ENCODE measurements at places on chromosomes 7 and 10.

- peak overlapping the region; percentile 67 for H3K27ac ChIP-seq
- peaks cover 23% of the 10 kb centered on the region for H3K36me3 ChIP-seq
- no peaks in the 10 kb centered on the region for H3K27me3 ChIP-seq
- H3K4me3 ChIP-seq = no peak overlapping the region
- DNase-seq = no peak
Observed at GRCh38 chr10:46018453-46019176, 11.8 kb downstream of the NCOA4 start.

DNA sequence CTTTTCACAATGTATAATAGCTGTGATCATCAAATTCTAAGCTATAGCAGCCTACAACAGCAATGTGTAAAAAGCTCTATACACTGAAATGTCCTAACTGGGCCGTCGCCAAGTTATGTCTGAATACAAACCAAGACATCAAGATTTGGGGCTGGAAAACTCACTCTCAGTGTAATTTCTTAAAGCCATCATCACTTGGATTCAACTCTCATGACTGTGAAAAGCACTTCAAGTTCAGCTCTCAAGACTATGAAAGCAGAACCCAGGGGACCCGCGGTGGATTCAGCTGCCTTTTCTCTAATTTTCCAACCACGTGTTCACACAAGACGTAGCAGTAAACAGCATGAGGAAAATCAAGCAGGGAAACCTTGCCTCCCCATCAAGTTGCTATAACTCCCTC, 15.8 kb upstream of the ZNRF2 start:
- no peak for DNase-seq
- H3K36me3 ChIP-seq = no peaks in the 10 kb centered on the region
- H3K27me3 ChIP-seq = peaks cover 3% of the 10 kb centered on the region
- no peak overlapping the region for H3K27ac ChIP-seq
- no peak overlapping the region for H3K4me3 ChIP-seq

DNA sequence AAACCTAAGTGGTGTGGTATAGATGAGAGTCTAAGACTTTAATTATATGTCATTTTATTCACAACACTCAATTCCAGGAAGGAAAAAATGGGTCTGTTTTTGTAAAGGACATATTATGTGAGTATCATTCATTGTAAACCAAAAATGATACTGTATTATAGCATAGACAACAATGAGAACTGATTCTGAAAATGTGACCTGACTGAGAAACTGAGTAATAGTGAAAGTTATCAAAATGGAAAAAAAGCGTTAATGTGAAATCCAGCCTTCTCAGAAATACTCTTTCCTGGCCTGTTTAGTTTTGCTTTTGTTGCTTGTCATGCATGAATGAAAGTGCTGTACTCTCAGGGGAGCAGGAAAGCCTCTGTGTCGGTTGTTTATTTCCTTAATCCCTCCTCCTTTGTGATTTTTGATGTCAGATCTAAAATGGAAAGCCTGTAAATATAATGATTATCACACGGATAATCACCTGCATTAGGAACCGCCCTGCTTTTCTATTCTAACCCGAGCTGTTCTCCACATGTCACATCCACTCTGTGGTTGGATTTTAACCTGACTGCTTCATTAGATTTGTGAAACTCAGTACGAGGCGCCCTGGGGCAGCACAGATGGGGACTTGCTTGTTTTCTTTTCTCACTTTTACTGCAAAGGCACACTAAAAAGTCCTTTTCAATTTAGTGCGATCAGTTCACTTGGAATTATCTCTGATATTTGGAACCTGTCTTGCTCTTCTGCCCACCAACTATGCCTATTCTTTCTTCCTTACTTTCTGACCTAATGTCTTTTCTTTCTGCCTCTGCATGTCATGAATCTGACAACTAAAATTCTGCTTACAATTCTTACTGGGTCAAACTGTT, 240.9 kb upstream of the KAT6B start:
- peaks cover 75% of the 10 kb centered on the region for H3K4me1 ChIP-seq
- no peaks in the 10 kb centered on the region for H3K27me3 ChIP-seq
- peaks cover 15% of the 10 kb centered on the region for H3K36me3 ChIP-seq
- peak overlapping the region; percentile 82 for H3K4me3 ChIP-seq
- peak; percentile 35 for DNase-seq

DNA sequence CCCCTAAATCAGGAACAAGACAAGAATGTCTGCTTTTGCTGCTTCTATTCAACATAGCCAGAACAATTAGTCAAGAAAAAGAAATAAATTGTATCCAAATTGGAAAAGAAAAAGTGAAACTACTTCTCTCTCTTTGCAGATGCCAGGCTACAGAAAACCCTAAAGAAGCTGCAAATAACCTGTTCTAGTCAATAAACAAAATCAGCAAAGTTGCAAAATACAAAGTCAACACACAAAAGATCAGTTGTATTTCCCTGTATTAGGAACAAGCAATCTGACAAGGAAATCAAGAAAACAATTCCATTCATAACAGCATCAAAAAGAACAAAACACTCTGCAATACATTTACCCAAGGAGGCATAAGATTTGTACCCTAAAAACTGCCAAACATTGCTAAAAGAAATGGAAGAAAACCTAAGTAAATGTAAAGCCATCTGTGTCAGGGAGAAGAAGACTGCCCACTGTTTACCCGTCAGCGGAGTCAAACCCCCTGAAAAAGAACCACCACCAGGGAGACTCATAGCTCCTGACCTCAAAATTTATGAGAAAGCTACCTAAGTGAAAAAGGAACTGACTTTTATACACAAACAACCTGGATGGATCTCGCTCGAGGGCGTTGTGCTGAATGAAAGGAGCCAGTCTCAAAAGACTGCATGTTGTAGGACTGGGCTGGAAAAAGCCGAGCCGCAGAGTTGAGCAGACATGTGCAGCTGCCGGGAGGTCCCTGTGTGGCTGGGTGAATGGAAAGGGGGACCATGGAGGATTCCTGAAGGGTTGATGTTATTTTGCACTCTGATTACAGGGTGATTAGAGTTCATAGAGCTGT, 263.1 kb downstream of the MAD1L1 start:
- H3K4me3 ChIP-seq = no peak overlapping the region
- no peak overlapping the region for H3K27ac ChIP-seq
- no peaks in the 10 kb centered on the region for H3K27me3 ChIP-seq
- peaks cover 13% of the 10 kb centered on the region for H3K4me1 ChIP-seq

GRCh38 chr10:118002581-118002980, 44.2 kb downstream of the RAB11FIP2 start:
- no peak overlapping the region for H3K4me3 ChIP-seq
- peaks cover 10% of the 10 kb centered on the region for H3K4me1 ChIP-seq
- no peaks in the 10 kb centered on the region for H3K27me3 ChIP-seq
- H3K27ac ChIP-seq = peak overlapping the region; percentile 85

DNA sequence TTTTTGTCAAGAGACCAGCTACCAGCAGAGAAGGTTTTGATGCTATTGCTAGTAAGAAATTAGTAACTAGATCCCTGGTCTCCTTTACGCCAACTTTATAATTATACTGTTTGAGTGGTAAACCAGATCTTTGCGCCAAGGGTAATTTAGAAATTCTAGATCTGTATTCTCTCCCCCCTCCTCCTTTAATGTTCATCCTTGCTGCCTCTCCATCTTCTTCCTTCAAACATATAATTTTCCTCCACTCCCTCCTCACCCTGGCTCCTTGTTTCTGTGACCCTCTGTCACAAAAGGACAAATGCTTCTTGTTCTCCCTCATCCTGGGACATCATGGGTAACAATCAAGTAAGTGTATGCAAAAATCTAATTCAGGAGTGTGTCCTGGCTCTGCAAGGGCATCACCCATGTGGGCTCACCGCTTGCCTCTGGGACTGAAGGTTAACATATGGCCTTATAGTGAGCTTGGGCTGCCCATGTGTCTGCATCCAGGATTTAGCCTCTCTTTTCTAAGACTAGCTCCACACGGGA, 121.2 kb downstream of the BAMBI start:
- no peak for DNase-seq
- H3K36me3 ChIP-seq = no peaks in the 10 kb centered on the region
- H3K27ac ChIP-seq = no peak overlapping the region
- no peaks in the 10 kb centered on the region for H3K4me1 ChIP-seq

DNA sequence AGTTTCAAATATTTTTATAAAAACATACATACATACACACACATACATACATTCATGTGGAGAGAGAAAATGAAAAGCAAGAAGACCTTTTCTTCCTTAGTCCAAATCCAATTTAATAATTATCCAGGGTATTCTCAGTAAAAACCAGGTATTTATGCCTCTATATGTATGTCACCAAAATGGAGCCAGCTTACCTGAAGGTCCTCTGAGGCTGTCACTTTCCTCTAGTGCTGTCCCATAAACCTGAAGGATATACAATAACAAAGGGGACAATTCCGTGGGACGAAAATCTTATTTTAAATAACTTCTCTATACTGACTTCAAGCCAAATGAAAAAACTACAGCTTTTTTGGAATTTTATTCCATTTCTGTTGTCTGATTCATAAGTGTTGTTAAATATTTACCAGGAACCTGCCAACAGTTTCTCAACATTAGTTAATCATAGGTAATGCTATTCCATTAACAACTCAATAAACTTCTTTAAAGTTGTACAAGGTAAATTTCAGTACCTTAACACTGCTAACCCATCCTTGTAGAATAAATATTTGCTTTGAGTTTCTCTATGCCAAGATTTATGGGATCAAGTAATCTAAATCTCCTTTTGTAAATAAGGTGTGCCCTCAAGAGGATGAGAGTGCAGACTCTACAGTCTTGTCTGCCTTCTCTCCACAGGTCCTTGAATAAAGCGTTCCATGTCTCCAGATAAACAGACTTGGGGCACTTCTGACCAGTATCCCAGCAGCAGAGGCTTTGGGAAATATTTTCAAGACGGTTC, 260.3 kb downstream of the AHR start:
- no peaks in the 10 kb centered on the region for H3K4me1 ChIP-seq
- no peaks in the 10 kb centered on the region for H3K36me3 ChIP-seq
- H3K27me3 ChIP-seq = peaks cover 3% of the 10 kb centered on the region
- no peak overlapping the region for H3K4me3 ChIP-seq
- no peak for DNase-seq

- H3K36me3 ChIP-seq = no peaks in the 10 kb centered on the region
- H3K4me3 ChIP-seq = no peak overlapping the region
- no peaks in the 10 kb centered on the region for H3K4me1 ChIP-seq
- peaks cover 8% of the 10 kb centered on the region for H3K27me3 ChIP-seq
- DNase-seq = no peak
Observed at GRCh38 chr7:45703911-45704682, 129.9 kb downstream of the ADCY1 start.

DNA sequence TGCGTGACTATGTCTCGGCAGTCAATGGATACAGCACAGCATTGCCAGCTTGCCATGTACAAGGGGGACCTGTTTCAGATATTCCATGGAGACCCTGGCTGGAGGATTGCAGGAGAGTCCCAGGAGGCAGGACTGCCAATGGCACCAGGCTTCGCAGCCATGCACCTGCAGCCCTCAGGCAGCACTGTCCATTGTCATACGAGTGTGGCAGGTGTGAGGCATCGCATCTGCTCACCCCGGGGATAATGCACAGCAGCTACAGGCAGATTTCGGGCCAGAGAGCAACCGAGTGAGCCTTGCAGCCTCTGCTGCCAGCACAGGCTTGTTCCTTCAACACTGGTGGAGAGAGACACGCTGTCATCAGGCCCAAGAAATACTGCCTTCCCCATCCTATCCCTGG, 415.1 kb downstream of the PAXIP1 start:
- no peak overlapping the region for H3K4me3 ChIP-seq
- H3K27ac ChIP-seq = no peak overlapping the region
- H3K27me3 ChIP-seq = no peaks in the 10 kb centered on the region
- no peaks in the 10 kb centered on the region for H3K36me3 ChIP-seq

DNA sequence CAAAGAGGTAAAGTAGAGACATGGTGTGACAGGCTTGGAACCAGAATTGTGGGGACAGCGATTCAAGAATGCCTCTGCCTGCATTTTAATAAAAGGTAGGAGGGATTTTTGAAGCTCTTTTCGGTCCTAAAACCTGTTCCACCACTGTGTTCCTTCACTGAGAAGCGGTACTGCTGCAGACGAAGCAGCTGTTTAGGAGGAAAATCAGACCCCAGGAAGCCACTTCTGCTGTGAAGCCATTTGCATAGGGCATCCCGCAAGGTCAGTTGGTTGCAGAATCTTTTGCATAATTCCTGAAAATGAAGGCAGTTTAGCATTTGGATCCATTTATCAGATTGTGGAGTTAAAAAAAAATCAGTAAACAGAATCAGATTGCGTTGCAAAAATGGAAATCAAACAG, 183.3 kb upstream of the PRKCQ start:
- H3K36me3 ChIP-seq = no peaks in the 10 kb centered on the region
- no peak for DNase-seq

- peaks cover 6% of the 10 kb centered on the region for H3K4me1 ChIP-seq
- H3K27me3 ChIP-seq = peaks cover 64% of the 10 kb centered on the region
- H3K4me3 ChIP-seq = no peak overlapping the region
- H3K36me3 ChIP-seq = no peaks in the 10 kb centered on the region
Observed at GRCh38 chr7:50787825-50788224, 5.1 kb upstream of the GRB10 start.

- no peak for DNase-seq
- no peaks in the 10 kb centered on the region for H3K4me1 ChIP-seq
- no peak overlapping the region for H3K4me3 ChIP-seq
- H3K27ac ChIP-seq = no peak overlapping the region
Observed at GRCh38 chr7:94612661-94613060, 43.3 kb downstream of the SGCE start.

DNA sequence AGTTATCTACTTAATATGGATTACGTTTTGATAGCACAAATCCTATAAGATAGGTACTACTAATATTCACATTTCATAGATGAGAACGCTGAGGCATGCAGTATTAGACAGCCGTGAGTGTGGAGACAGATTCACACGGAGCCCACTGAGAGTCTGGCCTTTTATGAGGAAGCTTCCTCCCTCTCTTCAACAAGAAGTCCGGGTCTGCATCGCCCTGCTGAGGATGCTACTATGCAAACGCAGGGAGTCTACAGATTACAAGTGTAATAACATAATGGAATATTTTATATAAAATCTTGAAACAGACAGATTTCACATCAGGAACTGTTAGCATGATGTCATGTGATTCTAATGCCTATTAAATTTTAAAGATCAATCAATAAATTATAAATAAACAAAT, 255.9 kb upstream of the GLI3 start:
- peaks cover 33% of the 10 kb centered on the region for H3K27me3 ChIP-seq
- peaks cover 2% of the 10 kb centered on the region for H3K4me1 ChIP-seq
- no peak overlapping the region for H3K4me3 ChIP-seq
- no peak overlapping the region for H3K27ac ChIP-seq
- no peaks in the 10 kb centered on the region for H3K36me3 ChIP-seq

DNA sequence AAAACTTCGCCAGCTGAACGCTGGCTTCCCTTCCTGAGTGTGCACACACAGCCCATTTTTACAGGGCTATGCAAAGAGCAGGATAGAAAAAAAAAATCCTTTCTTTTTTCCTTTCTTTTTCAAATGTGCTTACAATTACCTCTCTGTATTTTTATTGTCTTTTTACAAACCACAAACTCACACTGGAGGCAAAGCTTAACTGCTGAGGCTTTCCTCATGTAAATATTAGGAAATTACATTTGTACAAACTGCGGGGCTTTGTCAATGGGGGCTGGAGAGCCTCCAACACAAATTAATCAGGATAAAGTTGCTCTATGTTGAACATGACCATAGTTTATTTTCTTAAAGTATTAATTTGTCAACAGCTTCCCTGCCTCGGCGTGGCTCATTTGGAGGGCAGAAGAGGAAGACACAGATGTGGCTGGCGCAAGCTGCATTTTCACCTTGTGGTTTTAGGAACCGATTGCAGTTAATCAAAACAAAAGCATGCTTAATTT, 411.7 kb upstream of the MKI67 start:
- peaks cover 51% of the 10 kb centered on the region for H3K27me3 ChIP-seq
- DNase-seq = no peak
- H3K4me1 ChIP-seq = no peaks in the 10 kb centered on the region
- no peak overlapping the region for H3K27ac ChIP-seq
- H3K36me3 ChIP-seq = no peaks in the 10 kb centered on the region

GRCh38 chr10:10053051-10053450, 964.6 kb upstream of the CELF2 start:
- H3K27me3 ChIP-seq = peaks cover 10% of the 10 kb centered on the region
- no peaks in the 10 kb centered on the region for H3K4me1 ChIP-seq
- no peak overlapping the region for H3K4me3 ChIP-seq
- DNase-seq = no peak
- no peaks in the 10 kb centered on the region for H3K36me3 ChIP-seq
